ENCODE measurements at places on chromosomes 12 and 14.

GRCh38 chr12:124904306-124905098, 9.9 kb downstream of the UBC start:
- no peaks in the 10 kb centered on the region for H3K27me3 ChIP-seq
- no peaks in the 10 kb centered on the region for H3K36me3 ChIP-seq
- no peak for DNase-seq
- no peak overlapping the region for H3K4me3 ChIP-seq

- no peak overlapping the region for H3K4me3 ChIP-seq
- no peaks in the 10 kb centered on the region for H3K36me3 ChIP-seq
- H3K27ac ChIP-seq = no peak overlapping the region
- no peaks in the 10 kb centered on the region for H3K27me3 ChIP-seq
- DNase-seq = no peak
- H3K4me1 ChIP-seq = no peaks in the 10 kb centered on the region
Observed at GRCh38 chr12:115204957-115205754, 521.2 kb upstream of the TBX3 start.

DNA sequence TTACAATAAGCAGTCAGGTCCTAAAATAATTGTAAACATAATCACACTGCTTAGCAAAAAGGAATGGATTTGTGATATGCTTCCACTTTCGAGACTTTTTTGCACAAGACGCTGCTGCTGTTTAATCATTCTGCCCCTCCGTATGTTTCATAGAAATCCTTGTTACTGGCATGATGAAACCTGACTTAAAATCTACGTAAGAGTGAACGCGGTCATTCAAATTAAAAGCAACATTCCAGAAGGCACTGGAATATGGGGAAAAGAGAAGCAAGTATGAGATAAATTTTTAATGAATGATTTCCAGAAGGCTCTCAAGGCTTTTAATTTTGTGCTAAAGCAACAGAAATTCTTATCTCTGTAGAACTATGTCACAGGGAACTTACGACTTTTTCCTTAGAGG, 1.1 kb downstream of the CNIH1 start:
- peak overlapping the region; percentile 74 for H3K27ac ChIP-seq
- peaks cover 61% of the 10 kb centered on the region for H3K4me1 ChIP-seq
- peak overlapping the region; percentile 72 for H3K4me3 ChIP-seq
- peaks cover 17% of the 10 kb centered on the region for H3K36me3 ChIP-seq

- H3K36me3 ChIP-seq = no peaks in the 10 kb centered on the region
- H3K27me3 ChIP-seq = no peaks in the 10 kb centered on the region
- H3K4me3 ChIP-seq = no peak overlapping the region
- peaks cover 19% of the 10 kb centered on the region for H3K4me1 ChIP-seq
- H3K27ac ChIP-seq = no peak overlapping the region
Observed at GRCh38 chr14:92680781-92681650, 67.4 kb downstream of the LGMN start.

GRCh38 chr14:86027990-86028389, 498.0 kb downstream of the FLRT2 start:
- H3K36me3 ChIP-seq = no peaks in the 10 kb centered on the region
- no peaks in the 10 kb centered on the region for H3K27me3 ChIP-seq
- no peak overlapping the region for H3K27ac ChIP-seq
- no peak for DNase-seq
- H3K4me3 ChIP-seq = no peak overlapping the region
- no peaks in the 10 kb centered on the region for H3K4me1 ChIP-seq

GRCh38 chr14:50388256-50388931, 8.3 kb downstream of the CDKL1 start:
- H3K4me1 ChIP-seq = peaks cover 18% of the 10 kb centered on the region
- no peaks in the 10 kb centered on the region for H3K36me3 ChIP-seq
- DNase-seq = no peak
- no peak overlapping the region for H3K4me3 ChIP-seq
- no peaks in the 10 kb centered on the region for H3K27me3 ChIP-seq
